ENCODE measurements at places on chromosomes 6 and 20. TPM values are rescaled to one million over a fixed set of nuclear protein-coding genes. Genes with fewer than 3 reads are reported as not detected.
A peak's percentile ranks its signal among the peaks of the same experiment; 100 is the strongest.

Gene ABHD16B
- total RNA-seq: not detected

Gene TCF15
- not detected for total RNA-seq

Gene GLP1R
- 0.77 TPM for total RNA-seq

Gene BMP6
- total RNA-seq: 0.65 TPM

Gene SLC17A3
- 1.7 TPM for total RNA-seq

- DNase-seq: no peak
Measured at GRCh38 chr6:33716890-33717632, 5.6 kb upstream of the UQCC2 start.

GRCh38 chr20:35952480-35953386 lies 1.6 kb downstream of the SCAND1 start:
- DNase-seq: peak; percentile 8

GRCh38 chr6:43996618-43997344 lies 130.5 kb downstream of the MRPL14 start:
- DNase-seq: no peak

- no peak for DNase-seq
Measured at GRCh38 chr6:36743032-36743431, 45.4 kb downstream of the RAB44 start.

DNA sequence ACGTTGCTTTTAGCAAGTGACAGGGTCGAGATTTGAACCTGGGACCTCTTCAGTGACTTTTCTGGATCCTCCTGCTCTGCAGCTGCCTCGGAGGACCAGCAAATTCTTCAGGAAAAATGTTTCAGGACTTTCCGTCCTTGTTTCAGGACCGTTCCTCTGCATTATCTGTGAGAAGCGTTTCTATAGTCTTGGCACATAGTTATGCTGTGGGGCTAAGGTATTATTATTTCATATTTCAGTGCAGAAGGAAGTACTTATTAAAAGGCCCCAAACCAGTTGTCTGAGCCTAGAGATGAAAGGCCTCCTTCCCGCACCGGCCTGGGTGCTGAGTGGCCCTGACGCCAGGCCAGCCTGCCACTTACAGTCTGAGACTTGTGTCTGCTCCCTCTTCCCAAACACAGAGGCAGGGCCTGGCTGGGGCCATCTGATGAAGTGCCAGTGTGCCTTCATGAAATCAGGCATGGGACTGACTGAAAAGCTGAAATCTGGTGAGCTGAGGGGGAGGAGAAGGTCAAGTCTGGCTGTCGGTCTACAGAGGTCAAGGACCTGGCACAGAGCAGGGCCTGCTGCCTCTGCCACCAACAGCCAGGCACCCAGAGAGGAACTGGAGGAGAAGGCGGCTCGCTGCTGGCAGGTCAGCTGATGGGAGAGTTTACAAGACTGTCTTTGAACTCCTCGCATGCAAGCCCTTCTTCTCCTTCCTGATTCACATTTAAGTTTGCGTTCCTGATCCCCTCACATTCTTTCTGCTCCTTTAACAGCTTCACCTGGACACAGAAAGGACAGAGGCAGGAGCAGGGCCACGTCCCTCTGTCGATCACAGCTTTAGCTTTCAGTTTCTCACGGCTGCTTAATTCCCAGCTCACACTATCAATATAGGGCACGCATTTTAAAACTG lies 8.9 kb upstream of the QKI start:
- DNase-seq: peak; percentile 30

DNA sequence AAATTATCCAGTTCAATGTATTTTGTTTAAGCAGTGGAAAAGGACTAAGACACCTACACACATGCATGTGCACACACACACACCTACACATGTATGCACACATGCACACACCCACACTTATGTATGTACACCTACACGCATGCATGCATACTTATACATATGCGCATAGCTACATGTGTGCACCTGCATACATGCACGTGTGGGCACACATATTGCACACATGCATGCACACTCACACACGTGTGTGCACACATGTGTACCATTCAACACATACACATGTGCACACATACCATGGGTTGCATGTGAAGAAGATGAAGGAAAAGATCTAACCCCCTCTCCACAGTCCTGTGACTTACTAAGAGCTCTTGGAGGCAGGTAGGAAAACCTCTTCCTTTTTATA lies 122.0 kb upstream of the MAFB start:
- DNase-seq: no peak

DNA sequence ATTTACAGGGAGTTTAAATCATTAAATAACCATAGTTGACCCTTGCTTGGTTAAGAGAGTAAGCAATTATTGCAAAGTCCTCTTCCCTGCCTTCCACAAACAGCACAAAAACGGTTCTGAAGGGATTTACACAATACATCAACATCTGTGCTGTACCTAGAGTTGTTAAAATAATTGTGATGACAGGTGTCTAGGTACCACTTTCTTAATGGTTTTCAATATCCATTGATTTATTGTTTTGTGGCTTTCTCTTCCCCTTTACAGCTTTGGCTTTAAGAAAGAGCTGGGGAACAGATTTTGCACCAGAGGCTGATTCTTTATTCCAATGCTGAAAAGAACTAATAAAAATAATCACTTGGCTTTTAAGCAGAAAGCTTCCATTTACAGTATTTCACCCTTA lies 598 bp upstream of the SOX4 start:
- DNase-seq: no peak

DNA sequence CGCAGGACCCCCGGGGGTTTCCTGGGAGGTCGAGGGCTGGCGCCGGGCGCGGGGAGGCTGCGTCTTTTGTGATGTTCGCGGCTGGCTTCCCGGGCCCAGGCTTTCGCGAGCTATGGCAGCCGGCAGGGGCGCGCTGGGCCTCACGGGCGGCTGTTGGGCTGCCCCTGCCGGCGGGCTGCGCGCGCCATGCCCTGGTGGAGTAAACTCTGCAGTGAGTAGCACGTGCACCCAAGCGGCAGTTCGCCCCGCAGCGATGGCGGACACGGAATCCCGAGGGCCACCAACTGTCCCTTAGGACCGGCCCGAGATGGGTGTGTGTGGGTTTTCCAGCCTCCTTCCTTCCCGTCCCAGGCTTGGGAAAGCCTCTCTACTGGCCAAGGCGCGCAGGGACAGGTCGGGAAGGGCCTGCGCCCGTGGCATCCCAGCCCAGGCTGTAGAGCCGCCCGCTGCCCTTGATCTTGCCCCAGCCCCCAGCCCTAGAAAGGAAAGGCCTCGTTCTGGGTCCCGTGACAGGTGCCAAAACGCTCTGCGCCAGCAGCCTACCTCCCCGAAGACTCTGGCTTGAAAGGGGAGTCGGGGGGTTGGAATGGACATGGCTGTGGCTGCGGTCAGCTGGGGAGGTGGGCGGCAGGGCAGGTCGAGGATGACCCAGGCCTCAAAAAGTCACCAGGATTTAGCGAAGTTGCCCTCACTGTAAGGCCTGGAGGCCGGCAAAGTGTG lies 49.7 kb downstream of the ZBTB2 start:
- no peak for DNase-seq

- DNase-seq: no peak
Measured at GRCh38 chr6:56652231-56652630, 9.5 kb upstream of the DST start.

DNA sequence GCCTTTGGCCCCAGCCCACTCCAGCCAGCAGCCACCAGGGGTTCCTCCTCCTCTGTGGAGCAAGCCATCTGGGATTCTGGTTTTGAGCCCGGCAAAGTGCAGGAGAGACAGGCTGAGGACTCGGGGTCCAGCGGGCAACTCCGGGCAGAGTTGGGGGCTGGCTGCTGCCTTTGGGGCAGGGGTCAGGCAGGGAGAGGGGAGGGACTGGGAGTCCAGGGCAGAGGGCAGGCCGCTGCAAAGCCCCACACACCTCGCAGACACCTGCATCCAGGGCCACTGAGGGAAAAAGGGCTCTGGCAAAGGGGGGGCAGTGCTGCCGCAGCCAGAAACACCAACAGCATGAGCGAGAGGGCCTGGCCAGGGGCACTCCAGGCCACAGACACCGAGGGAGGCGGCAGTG lies 8.8 kb downstream of the BIRC7 start:
- no peak for DNase-seq

DNA sequence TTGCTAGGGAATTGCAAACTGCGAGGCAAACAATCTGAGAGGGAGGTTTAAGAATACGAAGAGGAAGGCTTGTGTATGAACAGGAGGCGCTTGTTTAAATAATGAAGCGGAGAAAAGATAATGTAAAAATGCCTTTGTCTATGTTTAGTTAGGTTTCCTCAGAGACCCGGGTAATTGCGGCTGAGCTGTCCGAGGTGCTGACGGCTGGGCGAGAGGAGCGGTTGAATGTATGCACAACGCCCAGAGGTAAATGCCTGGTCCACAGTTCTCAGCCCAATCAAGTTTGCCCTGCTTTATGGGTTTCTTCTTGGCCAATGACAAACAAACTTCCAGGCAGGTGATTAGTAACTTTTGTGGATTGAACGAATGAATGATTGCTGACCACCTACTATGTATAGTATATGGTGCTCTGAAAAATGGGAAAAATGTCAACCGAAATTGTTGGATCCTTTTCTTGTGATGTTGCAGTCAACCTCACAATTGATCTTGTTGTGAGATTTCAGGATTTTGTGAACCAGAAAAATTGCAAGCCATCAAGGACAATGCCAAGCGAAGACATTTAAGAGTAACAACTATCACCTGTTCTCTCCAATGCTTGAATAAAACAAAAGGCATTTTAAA lies 38.3 kb upstream of the SLC32A1 start:
- DNase-seq: peak; percentile 33

GRCh38 chr6:133108419-133108818 lies 132.7 kb upstream of the EYA4 start:
- DNase-seq: no peak

- DNase-seq: no peak
Measured at GRCh38 chr20:51309128-51309527, 233.4 kb downstream of the NFATC2 start.

- no peak for DNase-seq
Measured at GRCh38 chr6:145498425-145498824, 236.9 kb downstream of the EPM2A start.

- no peak for DNase-seq
Measured at GRCh38 chr20:23277316-23277715, 73.3 kb upstream of the NXT1 start.

DNA sequence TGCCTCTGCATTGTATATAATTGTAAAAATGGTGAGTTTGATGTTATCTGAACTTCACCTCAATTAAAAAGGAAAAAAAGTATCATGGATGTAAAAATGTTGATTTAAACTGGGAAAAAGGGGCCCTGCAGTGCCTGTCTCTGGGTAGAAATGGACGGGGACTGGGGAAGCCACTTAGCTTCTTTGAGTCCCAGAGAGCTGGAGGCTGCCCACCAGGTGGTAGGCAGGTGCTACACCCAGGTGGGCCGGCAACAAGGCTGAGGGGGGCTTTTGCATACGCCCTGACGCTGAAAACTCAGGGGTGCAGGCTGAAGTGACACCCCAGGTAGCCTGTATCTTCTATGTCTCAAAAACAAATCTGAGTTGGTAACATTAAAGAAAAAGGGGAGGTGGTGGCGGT lies 118.2 kb downstream of the SULF2 start:
- no peak for DNase-seq

- DNase-seq: no peak
Measured at GRCh38 chr20:671252-672030, 4.2 kb downstream of the SCRT2 start.

Data from activated T-cell treated with anti-CD3 and anti-CD28 coated beads, Interleukin-2, amount 50 U/mL, for 72 hours (primary cell).